Adipose tissue (tissue), 3 donors: ENCODE measurements at places on chromosomes 4 and X. TPM values are rescaled to one million over a fixed set of nuclear protein-coding genes. Genes with fewer than 3 reads are reported as not detected.

Gene POU4F2
- polyA plus RNA-seq: not detected

Gene DMRTC1
- not detected for polyA plus RNA-seq

Gene SSX2
- polyA plus RNA-seq: not detected

Gene TTC29
- polyA plus RNA-seq: not detected

Gene PTPN13
- 15.5 TPM for polyA plus RNA-seq

Gene TKTL2
- not detected for polyA plus RNA-seq

Gene HPGDS
- 0.61 TPM for polyA plus RNA-seq

Gene ANKRD50
- 1.8 TPM for polyA plus RNA-seq

Gene SULT1E1
- not detected for polyA plus RNA-seq

Gene PSMD10
- 41.7 TPM for polyA plus RNA-seq

Gene HMGB2
- 165 TPM for polyA plus RNA-seq

Gene P2RY10
- polyA plus RNA-seq: not detected

Gene CXorf58
- not detected for polyA plus RNA-seq

Gene IGFBP7
- polyA plus RNA-seq: 661 TPM

Gene TMSB15A
- 0.53 TPM for polyA plus RNA-seq

Gene CLCN5
- 0.67 TPM for polyA plus RNA-seq

Gene RAI2
- 8.3 TPM for polyA plus RNA-seq

Gene AVPR2
- polyA plus RNA-seq: 5.9 TPM

Gene RHOXF2B
- polyA plus RNA-seq: not detected

Gene ARHGAP24
- 8.5 TPM for polyA plus RNA-seq

Gene DUSP21
- polyA plus RNA-seq: not detected

Gene CLCN4
- 0.76 TPM for polyA plus RNA-seq

Gene GNRHR
- not detected for polyA plus RNA-seq

Gene MAGEB10
- not detected for polyA plus RNA-seq

Gene MAGEA11
- polyA plus RNA-seq: not detected

Gene FAT1
- polyA plus RNA-seq: 39.9 TPM

Gene ZNF827
- 1.7 TPM for polyA plus RNA-seq

Gene MAGEC2
- not detected for polyA plus RNA-seq

Gene CSAG2
- not detected for polyA plus RNA-seq

Gene NDNF
- polyA plus RNA-seq: 0.46 TPM

Gene ADH4
- 1.1 TPM for polyA plus RNA-seq

Gene MSL3
- 16.7 TPM for polyA plus RNA-seq

Gene L1CAM
- 1.5 TPM for polyA plus RNA-seq

Gene VEGFC
- polyA plus RNA-seq: 16.7 TPM

Gene AMTN
- not detected for polyA plus RNA-seq

Gene TBC1D9
- polyA plus RNA-seq: 15.3 TPM

Gene WFS1
- polyA plus RNA-seq: 34.5 TPM

Gene FAM236D
- not detected for polyA plus RNA-seq

Gene ERVMER34-1
- 0.09 TPM for polyA plus RNA-seq

Gene TCEAL9
- polyA plus RNA-seq: 205 TPM

Gene FDCSP
- polyA plus RNA-seq: 0.60 TPM

Gene SUPT20HL2
- 0.34 TPM for polyA plus RNA-seq

Gene BTC
- polyA plus RNA-seq: 0.45 TPM

Gene TMPRSS11D
- polyA plus RNA-seq: not detected
